ENCODE measurements at places on chromosomes 7 and 10.

GRCh38 chr10:10855151-10855581, 162.5 kb upstream of the CELF2 start:
- no peak for DNase-seq

GRCh38 chr10:48577158-48577557, 27.7 kb downstream of the ARHGAP22 start:
- no peak for DNase-seq

- DNase-seq = peak; percentile 96
Observed at GRCh38 chr10:6202684-6203330, at the start of gene PFKFB3. Gene PFKFB3 (plus strand): TSS chr10:6202932. CDS start chr10:6203261, 329 bp downstream.

DNA sequence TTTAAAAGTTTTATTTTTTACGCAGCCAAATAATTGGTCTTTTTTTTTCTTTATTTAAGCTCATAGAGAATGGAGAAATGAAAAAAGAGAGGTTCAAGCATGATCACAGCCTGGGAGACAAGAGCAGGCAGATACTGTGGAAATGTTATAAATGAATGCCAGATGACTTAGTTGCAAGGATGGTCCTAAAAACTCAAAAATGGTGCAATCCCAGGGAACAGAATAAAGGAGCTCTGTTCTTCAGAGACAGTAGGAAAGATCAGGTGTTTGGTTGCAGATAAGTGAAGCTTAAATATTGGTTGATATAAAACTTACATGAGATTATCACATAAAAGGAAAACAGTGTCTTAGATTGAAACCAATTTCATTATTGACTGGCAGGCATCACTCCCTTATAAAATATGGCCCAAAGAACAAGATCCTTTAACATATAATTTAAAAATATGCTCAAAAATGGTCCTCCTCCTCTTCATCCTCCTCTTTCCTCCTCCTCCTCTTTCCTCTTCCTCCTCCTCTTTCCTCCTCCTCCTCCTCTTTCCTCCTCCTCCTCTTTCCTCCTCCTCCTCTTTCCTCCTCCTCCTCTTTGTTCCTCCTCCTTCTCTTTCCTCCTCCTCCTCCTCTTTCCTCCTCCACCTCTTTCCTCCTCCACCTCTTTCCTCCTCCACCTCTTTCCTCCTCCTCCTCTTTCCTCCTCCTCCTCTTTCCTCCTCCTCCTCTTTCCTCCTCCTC, 18.6 kb downstream of the GNAT3 start:
- DNase-seq = no peak

DNA sequence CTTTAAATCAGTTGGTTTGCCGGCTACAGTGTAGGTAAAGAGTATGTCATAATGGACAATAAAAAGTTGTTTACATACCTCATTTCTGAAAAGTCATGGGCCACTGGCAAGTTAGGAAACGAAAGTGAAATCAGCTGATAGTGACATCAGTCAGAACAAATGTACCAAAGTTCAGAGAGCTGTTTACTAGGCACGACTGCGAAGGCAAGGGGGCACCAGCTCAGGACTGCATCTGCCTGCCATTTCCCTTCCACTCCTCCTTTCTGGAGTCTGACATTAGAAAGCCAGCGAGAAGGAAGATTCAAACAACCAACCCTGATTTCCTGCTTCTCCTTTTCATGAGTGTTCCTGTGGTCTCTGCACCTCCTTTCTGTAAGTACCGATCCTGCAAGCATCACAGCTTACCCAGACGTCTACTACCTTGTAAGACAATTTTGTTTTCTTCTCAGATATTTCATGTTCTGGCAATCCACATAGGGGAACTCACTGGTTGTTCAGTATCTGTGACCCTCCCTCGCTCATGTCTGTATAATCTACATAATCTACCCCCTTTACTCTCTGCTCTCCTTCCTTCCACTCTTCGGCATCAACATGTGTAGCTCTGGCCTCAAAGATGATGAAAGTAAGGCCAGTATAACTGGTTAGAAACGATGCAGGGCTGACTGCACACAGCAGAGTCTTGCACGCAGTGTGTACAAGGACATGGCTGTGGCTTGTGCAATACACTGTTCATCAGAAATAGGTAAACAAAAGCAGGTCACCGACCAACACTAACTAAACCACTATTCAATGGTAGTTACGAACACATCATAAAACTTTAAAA, at the start of gene TMEM140:
TSS of gene TMEM140 (plus strand) at position 174 of the 823 bp plus-strand sequence. CDS start 16,370 bp downstream, outside the sequence.
- DNase-seq = peak; percentile 55

GRCh38 chr7:98551611-98552273, 65.3 kb upstream of the NPTX2 start:
- no peak for DNase-seq

DNA sequence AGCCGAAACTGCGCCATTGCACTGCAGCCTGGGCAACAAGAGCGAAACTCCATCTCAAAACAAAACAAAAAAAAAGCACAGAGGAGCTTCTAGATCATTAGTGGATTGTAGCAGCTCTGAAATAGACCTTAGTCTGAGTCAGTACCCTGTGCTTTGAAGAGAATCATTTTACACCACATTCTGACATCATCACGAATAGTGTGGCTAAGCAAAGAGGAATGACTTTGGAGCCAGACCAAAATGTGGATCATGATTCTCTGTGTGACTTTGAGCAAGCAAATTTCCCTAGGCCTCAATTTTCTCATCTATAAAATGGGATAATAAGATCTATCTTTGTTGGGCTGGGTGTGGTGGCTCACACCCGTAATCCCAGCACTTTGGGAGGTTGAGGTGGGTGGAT, 618.9 kb downstream of the CALN1 start:
- DNase-seq = no peak

GRCh38 chr10:33153251-33153967, 181.1 kb downstream of the NRP1 start:
- DNase-seq = no peak

GRCh38 chr10:103933557-103934121, 15.7 kb upstream of the STN1 start:
- peak; percentile 60 for DNase-seq

DNA sequence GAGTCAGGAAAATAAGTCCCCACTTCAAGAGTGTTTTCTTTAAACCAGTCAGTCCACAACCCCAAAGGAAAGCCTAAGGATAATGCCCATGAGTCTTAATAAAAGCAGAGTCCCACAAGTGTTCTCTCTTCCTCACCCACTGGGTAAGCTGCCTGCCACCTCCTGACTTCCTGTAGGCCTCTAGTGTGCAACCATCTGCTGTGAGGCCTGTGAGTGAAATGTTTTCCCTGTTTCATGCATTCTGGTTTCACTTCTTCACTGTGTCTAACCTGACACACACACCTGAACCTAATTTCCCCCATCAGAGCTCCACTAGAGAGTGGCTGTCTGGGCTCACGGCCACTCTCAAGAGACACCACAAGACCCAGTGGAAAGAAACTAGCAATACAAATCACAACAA, 38.9 kb upstream of the GDF10 start:
- DNase-seq = no peak

DNA sequence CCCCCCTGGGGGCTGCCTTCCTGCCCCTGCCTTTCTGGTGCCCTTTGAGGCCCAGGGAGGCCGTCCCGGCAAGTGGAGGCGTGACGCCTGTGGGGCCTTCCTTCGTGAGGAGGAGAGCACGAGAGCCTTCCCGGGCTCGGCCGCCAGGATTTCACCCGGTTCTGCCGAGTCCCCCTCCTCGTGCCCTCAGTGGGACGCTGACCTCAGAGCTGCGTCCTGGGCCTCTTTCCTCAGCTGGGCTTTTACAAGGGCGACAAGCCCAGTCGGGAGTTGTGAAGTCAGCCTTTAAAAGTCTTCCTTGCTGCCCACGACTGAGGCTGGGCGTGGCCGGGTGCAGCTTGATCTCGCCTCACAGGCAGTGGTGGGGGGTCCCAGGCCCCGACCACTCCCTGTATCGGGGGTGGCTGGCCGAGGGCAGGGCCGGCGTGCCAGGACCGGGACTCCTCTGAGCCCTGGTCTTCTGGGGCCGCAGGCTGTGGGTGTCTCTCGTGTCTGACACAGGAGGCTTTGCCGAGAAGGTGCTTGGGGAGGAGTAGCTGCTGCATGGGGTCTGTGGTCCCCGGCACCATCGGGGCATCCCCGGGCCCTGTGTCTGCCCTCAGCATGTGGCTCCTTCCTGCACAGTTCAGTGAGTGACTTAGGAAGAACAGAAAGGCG, 41.8 kb downstream of the FAM20C start:
- no peak for DNase-seq

GRCh38 chr7:95859429-95859828, 87.1 kb downstream of the DYNC1I1 start:
- no peak for DNase-seq

GRCh38 chr7:138243430-138243829, 167.2 kb downstream of the AKR1D1 start:
- no peak for DNase-seq

DNA sequence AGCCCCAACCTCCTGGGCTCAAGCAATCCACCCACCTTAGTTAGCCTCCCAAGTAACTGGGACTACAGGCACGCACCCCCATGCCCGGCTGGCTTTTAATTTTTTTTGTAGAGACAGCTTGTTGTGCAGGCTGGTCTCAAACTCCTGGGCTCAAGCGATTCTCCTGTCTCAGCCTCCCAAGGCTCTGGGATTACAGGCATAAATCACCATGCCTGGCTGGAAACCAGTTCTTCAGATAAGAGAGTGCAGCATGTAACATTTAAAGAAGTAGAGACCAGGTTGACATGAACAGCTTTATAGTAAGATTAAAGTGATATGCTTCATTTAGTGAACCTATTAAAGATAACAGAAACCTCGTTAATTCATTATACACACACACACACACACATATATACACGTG, 167.9 kb upstream of the KAT6B start:
- no peak for DNase-seq

GRCh38 chr7:114242992-114243507, 171.6 kb upstream of the FOXP2 start:
- no peak for DNase-seq

DNA sequence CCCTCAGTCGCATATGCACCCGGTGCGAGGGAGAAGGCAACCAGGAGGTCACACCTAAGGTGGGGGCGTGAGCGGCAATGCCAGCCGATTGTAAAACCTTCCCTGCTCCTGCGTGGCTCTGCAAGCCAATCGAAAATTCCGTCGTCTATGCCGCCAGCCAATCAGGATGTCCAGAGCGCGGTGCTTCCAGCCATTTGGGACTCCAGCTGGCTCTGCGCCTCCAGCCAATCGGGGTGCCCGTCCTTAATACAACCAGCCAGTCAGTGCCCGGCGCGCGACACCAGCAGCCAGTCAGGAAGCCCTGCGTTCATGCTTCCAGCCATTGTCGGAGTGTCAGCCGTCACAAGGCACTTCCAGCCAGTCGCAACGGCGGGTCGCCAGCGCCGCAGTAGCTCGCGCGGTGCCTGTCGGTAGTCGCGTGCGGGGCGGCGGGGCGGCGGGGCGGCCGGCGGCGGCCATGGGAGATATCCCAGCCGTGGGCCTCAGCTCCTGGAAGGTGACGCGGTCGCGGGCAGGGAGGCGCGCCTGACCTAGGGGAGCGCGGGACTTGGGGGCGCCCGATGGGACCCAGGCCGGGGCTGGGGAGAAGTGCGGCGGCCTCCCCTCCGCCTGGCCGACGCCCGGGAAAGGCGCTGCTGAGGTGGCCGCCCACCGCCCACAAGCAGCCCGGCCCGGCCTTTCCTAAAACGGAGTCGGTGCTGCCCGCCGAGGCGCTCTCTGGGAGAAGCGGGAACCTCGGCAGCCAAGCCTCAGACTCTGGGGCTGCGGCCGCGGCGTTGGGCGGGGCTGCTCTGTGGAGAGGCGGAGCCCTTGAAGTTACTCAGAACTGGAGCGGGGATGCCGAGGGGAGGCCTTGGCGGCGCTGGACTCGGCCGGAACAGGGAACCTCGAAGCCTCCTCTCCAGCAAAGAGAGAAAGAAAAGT, at the start of gene AKR1E2:
TSS of gene AKR1E2 (plus strand) at position 340 of the 924 bp plus-strand sequence. CDS start at position 458, 118 bp downstream.
- peak; percentile 96 for DNase-seq

- DNase-seq = no peak
Observed at GRCh38 chr7:4919969-4920766, 36.7 kb upstream of the RADIL start.

DNA sequence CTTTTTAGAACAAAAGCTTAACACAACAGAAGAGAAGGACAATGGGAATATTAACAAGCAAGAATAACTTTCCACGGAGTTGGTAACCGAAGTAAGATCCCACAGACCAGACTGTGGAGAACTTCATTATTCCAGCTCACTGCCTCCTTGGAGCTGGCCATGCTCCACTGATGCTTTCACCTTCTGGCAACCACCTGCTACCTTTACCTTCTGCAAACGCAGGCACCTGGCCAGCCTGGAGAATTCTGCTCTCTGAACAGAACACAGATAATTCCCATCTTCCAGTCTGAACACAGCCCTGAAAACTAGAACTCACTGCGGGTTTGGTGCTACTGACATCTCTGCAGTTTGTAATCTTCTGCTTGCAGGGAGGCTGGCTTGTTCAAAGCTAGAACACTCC, 66.5 kb downstream of the JAZF1 start:
- DNase-seq = no peak

DNA sequence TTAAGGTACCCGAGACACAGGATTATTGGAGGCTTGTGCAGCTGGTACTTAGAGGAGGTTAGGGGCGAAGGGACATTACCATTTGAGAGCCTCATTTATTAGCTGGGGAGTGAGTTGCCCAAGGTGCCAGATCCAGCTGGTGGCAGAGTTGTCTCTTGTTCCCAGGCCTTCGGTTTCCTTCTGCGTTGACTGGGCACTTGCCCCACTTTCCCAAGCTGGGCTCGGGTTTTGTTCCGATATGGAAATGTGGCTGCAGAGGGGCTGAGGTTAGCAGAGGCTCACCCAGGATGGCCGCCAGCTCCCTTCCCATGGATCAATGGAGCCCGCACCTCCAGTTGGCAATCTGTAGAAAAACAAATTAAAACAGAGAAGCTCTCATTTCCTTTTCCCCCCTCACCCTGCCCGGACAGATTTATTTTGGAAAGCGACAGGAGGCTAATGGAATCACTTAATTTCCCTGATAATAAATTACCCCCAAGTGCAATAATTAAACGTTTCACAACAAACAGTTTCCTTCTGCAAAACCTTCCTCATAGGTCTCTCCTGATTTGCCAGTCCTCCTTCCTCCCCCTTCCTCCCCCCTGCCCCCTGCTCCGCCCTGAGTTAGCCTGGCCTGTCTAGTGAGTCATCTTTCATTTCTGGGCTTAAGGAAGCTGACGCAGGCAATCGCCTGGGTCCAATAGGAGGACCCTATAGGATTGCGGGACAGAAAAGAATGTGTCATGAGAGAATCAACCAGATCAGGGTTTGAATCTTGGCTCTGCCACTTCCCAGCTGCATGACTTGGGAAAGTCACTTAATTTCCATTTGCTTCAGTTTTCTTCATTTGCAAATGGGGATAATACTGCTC, 51.7 kb downstream of the ADRA2A start:
- no peak for DNase-seq

- no peak for DNase-seq
Observed at GRCh38 chr7:27665531-27665930, 2.8 kb upstream of the HIBADH start.

- no peak for DNase-seq
Observed at GRCh38 chr7:22896917-22897316, 74.3 kb upstream of the TOMM7 start.

GRCh38 chr7:605661-606450, 86.2 kb upstream of the PDGFA start:
- peak; percentile 83 for DNase-seq

- DNase-seq = no peak
Observed at GRCh38 chr10:80512031-80512526, 25.6 kb upstream of the SH2D4B start.

DNA sequence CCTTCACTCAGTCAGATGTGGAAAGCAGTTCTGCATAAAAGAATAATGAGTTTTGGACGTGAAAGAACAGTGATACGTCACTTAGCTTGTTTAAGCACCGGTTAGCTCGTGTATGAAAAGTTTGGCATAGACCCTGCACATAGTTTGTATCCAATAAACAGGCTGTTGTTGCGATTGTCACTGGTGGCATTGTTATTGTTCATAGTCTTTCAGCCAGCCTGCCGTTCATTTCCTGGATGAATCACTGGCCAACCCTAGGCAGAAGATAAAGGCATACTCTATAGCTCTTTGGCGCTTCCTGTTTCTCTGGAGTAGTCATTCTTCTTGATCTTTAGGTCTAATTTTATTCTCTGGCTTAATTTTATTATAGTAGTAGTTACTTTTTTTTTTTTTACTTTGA, 57.8 kb upstream of the ANKRD30A start:
- DNase-seq = no peak
